ENCODE measurements at places on chromosomes 6 and 20.

GRCh38 chr6:25482996-25483395 lies 169.0 kb upstream of the SCGN start:
- DNase-seq, result no peak

- DNase-seq, result no peak
Measured at GRCh38 chr6:158575550-158575949, 15.7 kb downstream of the TMEM181 start.

DNA sequence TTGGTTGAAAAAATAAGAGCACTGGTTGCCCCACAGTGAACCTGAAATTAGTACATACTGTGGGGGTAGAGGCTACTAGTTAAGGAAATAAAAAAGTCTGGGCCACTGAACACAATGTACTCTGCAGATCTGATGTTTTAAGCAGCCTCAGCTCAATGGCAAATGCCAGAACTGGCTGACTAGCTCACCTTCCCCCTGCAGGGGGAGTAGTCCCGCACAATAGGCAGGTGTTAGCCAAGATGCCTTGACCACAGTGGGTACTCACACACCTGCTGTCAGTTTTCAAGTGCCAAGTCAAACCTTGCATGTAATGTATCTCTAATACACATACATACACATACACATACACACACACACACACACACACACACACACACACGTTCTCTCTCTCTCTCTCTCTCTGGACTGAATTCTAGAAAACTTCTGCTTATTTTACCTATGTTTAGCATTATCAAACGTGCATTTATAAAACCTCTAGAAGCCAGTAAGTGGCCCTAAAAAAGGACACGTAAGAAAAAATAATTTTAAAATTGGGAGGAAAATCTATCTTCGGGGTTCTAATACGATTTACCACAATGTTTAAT lies 36.1 kb downstream of the GMDS start:
- DNase-seq, result peak; percentile 52

GRCh38 chr20:24597051-24597450 lies 127.6 kb downstream of the SYNDIG1 start:
- DNase-seq, result no peak

- no peak for DNase-seq
Measured at GRCh38 chr6:160071805-160072690, 49.6 kb upstream of the SLC22A1 start.

Data from BE2C (cell line).